Activated CD4-positive, CD25-positive, alpha-beta regulatory T cell (primary cell): ENCODE measurements at places on chromosomes 16 and 17.

DNA sequence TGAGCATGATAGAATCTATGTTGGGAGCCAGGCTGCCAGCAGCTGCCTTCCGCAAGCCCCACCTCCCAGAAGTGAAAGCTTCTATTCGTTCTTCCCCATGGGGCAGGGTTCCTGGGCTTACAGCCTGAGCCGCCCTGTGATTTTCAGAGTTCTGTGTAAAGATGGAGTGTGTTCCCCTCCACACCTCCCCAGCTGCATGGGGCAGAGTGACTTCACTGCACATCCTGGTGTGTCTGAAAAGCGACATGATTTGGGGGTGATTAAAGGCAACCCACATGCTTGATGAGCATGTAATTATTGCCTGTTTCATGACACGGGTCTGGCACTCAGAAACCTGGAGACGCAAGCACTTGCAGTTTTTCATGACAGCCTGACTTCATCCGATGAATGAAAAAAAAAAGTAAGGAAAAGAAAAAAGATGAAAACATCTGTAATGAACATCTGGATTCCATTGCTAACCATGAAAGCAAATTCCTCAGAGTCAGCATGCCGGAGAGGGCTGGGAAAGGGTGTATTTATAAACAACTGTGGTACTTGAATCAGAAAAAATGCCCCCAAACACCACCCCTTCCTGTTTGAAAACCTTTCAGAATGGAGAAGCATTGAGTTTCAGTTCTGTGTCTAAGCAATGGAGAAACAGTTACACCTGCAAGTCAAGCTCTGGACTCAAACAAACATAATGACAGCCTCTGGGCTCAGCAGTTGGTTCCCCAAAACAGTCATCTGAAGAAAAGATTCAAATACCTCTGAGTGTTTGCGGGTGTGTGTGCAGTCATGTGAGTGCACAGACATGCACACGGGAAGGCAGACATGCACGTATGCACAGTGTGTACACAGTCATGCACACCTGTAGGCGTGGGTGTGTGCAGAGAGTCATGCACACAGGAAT, 266.0 kb downstream of the ENGASE start:
- no peak for DNase-seq

- no peak for DNase-seq
Measured at GRCh38 chr16:50263940-50264929, 2.1 kb upstream of the ADCY7 start.

DNA sequence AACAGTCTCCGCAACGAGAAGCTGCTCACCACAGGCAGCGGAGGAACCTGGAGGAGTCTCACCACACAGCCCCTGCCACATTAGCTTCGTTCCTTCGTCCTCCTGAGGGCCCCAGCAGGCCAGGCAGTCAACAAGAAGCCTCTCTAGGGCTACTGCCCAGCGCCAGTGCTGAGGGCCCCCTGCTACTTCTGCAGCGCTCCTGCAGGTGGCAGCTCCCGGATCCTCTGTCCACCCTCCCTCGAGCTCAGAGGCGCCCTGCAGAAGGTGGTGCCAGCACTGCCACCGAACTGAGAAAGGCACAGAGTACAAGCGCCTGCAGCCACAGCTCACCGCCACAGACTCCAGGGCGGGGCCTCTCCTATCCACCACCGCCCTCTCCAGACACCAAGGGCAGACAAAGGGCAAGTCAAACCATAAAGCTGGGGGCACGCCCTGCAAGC, 27.3 kb downstream of the KDM8 start:
- no peak for DNase-seq

GRCh38 chr17:13426991-13427390, 174.7 kb downstream of the HS3ST3A1 start:
- DNase-seq, result no peak

DNA sequence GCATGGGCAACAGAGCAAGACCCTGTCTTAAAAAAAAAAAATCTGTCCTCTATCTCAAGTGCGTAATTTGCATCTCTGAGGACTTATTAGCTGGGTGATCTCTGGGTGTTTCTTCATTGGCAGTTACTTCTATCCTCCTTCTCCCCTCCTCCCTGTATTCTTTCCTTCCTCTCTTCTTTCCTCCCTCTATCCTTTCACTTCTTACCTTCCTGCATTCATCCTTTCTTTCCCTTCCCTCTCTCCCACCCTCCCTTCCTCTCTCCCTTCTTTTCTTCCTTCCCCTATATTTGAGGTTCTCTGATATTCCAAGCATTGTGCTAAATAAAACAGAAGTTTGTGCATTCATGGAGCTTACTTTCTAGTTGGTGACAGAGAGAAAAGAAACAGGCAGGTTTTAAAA, 10.7 kb downstream of the MFSD11 start:
- no peak for DNase-seq

GRCh38 chr17:1227917-1228780, 42.1 kb upstream of the BHLHA9 start:
- DNase-seq, result no peak
